ENCODE measurements at places on chromosomes 2 and 18.

- H3K4me3 ChIP-seq: no peak overlapping the region
- H3K27ac ChIP-seq: no peak overlapping the region
- H3K36me3 ChIP-seq: no peaks in the 10 kb centered on the region
Measured at GRCh38 chr2:215921895-215922294, 91.5 kb downstream of the MREG start.

GRCh38 chr2:145596416-145596815 lies 1076.5 kb upstream of the ZEB2 start:
- no peaks in the 10 kb centered on the region for H3K36me3 ChIP-seq
- no peaks in the 10 kb centered on the region for H3K4me1 ChIP-seq
- H3K27me3 ChIP-seq: no peaks in the 10 kb centered on the region
- H3K4me3 ChIP-seq: no peak overlapping the region
- no peak overlapping the region for H3K27ac ChIP-seq

DNA sequence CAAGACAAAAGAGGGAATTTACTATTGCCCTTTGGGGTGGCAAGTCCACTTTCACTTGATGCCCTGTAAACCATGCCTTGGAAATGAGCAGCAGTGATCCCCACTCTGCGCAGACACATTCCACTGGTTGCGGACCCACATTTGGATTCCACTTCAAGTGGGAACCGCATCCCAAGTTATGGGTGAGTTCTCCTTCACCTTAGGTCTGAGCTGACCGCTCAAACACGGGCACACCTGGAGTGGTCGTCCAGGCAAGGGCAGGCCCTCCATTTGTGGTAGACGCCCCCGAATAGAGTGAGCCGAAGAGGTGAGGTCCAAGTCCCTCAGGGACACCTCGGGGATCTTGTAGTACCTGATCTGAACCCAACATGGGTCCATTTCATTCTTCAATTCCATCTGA lies 9.8 kb upstream of the AGXT start:
- H3K27me3 ChIP-seq: no peaks in the 10 kb centered on the region
- H3K27ac ChIP-seq: no peak overlapping the region
- H3K36me3 ChIP-seq: no peaks in the 10 kb centered on the region
- DNase-seq: no peak
- no peaks in the 10 kb centered on the region for H3K4me1 ChIP-seq
- H3K4me3 ChIP-seq: no peak overlapping the region

DNA sequence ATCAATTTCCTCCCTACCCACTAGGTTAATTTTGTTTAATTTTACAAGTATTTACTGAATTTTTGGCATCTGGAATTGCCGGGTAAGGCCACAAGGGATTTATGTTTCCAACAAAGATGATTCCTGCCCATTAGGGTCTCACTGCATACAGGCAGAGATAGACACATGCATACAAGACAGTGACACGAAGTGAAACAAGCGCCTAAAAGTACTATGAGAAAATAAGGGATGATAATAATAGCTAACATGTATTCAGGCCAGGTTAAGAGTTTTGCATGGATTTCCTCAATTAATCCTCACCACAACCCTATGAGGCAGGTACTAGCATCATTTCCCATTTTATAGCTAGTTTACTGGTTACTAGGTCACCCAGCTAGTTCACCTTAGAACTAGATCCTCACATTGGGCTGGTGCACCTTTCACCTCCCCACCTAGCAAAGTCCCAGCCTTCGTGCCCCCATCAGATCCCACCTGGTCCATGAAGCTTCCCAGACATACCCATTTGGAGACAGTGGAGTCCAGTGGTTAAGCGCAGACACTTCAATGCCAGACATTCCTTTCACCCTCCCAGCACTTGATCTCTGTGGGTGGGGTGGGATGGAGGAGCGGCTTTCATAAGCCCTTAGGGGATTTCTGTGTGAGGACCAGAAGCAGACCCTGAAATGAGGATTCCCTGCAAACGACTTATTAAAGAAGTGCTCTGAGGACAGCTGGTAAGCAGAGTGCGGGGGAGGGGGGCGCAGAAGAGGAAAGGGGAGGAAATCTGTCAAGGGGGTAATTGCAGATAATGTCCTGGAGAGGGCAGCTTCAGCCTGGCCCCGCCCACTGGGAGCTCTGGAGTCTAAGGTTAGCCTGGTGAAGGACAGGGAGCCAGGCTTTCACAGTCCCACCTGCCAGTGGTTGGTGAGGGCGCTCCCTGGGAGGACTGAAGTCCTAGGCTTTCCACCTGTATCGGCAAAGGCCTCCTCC lies 5.8 kb upstream of the DGUOK start:
- no peaks in the 10 kb centered on the region for H3K27me3 ChIP-seq
- H3K27ac ChIP-seq: no peak overlapping the region
- H3K4me3 ChIP-seq: no peak overlapping the region
- no peaks in the 10 kb centered on the region for H3K4me1 ChIP-seq
- no peak for DNase-seq
- H3K36me3 ChIP-seq: no peaks in the 10 kb centered on the region

DNA sequence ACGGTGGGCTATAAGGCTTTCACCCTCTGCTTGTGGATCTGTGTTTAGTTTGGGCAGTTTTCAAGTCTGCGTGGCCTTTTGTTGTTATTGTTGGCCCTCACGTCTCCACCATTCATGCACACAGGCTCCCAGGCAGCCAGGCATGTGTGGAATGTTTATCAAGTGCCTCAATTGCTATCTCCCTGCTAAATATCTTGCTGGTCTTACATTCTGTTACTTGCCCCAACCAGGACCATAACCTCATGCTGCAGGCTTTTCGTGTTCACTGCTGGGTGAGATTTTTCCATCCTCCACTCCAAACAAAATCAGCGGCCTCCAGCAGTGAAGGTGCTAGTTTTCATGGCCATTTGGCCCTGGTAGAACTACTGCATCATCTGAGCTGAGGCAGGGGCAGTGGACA lies 63.0 kb upstream of the DSC1 start:
- no peaks in the 10 kb centered on the region for H3K4me1 ChIP-seq
- H3K36me3 ChIP-seq: no peaks in the 10 kb centered on the region
- no peak overlapping the region for H3K27ac ChIP-seq
- no peak overlapping the region for H3K4me3 ChIP-seq
- H3K27me3 ChIP-seq: no peaks in the 10 kb centered on the region
- DNase-seq: no peak

DNA sequence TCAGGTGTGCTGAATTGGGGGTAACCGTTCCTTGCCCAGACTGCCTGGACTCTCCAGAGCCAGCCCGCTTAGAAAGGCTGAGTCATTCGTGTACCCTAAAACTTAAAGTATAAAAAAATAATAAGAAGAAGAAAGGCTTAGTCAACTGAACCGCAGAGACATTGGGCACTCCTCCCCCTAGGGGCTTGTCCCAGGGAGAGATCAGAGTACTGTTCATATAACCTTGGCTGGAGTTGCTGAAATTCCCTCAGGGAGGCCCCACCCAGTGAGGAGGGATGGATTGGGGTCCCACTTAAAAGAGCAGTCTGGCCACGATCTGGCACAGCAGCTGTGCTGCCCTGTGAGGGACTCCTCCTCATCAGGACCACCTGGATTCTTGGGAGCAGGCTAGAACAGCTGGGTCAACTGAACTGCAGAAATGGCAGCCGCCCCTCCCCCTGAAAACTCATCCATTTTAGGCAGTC lies 37.2 kb downstream of the ANKRD12 start:
- no peaks in the 10 kb centered on the region for H3K4me1 ChIP-seq
- no peaks in the 10 kb centered on the region for H3K36me3 ChIP-seq
- H3K27ac ChIP-seq: no peak overlapping the region
- H3K4me3 ChIP-seq: no peak overlapping the region

DNA sequence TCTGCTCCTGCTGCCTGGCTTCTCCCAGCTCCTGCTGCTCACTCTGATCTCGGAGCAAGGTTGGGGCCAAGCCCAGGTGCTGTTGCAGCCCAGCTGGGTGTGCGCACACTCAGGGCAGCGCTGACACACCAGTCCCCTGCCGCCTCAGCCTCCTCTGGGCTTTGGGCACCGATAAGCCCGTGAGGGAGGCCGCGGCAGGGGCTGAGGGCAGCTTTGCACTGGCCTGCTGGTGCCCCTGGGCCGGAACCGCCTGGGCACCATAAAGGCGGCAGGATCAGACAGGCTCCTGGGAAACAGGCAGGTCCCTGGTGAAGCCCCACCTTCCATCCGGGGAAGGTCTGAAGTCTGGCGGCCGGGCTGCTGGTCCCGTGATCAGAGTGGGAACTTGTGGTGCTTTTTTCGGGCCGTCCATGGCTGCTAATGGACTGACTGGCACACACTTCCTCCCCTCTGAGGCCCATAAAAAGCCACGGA lies 14.1 kb upstream of the EML6 start:
- H3K4me3 ChIP-seq: peak overlapping the region; percentile 66
- no peaks in the 10 kb centered on the region for H3K36me3 ChIP-seq
- H3K4me1 ChIP-seq: no peaks in the 10 kb centered on the region
- H3K27me3 ChIP-seq: no peaks in the 10 kb centered on the region

All from breast epithelium (tissue), 4 donors.